ENCODE measurements at places on chromosomes 5 and 9. TPM values are rescaled to one million over a fixed set of nuclear protein-coding genes. Genes with fewer than 3 reads are reported as not detected.

DNA sequence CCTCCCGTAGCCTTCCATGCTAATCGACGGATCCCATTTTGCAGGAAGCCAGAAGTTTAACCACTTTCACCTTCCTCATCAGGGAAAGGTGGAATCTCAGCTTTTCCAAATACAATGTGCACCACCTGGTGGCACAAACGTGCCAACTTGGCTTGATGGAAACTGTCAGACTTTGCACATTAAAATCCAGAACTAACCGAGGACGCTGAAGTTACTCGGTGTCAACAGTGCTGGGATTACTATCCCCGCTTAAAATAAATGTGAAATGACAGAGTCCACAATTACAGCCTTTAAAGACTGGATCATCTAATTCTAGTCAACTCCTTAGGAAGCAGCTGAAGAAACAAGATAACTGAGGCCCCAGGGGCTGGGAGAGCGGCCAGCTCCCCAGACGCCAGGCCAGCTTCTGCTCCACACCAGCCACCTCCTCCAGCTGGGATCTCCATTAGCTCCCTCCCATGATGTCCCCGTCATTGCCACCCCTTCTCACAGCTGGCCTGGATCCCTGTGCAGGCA is 50.1 kb upstream of the RETREG1 start:
- peaks cover 3% of the 10 kb centered on the region for H3K4me1 ChIP-seq
- DNase-seq, result peak; percentile 33
- H3K36me3 ChIP-seq, result no peaks in the 10 kb centered on the region

Gene TEK
- not detected for total RNA-seq

Gene VDAC1
- total RNA-seq, result 250 TPM

DNA sequence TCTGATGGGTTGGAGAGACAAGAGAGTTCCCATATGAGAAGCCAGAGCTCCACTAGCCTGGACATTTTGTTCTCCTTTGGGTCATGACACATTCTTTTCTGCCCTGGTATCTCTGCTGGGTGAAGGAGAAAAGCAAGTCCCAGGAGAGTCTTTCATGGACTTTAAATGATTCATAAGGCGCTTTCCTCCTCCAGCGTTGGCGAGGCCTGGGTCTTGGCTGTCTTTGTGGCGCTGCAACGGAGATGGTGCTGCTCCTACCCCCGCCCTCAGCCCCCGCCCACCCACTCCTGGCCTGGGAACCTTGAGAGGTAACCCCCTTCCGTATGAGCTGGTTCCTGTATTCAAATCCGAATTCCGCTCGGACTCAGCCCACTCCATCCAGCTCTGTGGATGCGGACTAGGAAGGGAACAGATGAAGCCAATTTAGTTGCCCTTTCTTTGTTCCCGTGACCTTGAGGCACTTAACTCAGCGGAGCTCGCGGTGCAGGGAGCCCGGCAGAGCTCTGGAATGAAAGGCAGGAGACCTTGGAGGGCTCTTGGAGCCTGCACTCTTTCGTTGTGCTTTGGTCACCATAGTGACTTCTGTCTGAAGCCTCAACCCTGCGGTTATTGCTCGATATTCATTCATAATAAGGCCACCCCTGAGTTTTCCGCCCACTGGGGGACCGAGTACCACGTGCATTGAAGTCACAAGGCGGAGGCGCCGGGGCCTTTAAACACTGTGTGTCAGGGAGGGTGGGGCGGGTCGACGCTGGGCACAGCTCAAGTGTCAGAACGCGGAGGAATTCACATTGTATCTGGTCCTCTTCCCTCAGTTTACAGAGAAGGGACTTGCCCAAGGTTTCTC is 14.0 kb upstream of the PWWP2A start:
- no peak for DNase-seq
- H3K36me3 ChIP-seq, result no peaks in the 10 kb centered on the region
- H3K27ac ChIP-seq, result no peak overlapping the region
- no peaks in the 10 kb centered on the region for H3K27me3 ChIP-seq
- no peaks in the 10 kb centered on the region for H3K4me1 ChIP-seq
- no peak overlapping the region for H3K4me3 ChIP-seq

- DNase-seq, result no peak
- H3K27ac ChIP-seq, result no peak overlapping the region
- no peaks in the 10 kb centered on the region for H3K36me3 ChIP-seq
- H3K4me3 ChIP-seq, result no peak overlapping the region
Observed at GRCh38 chr9:84251921-84252320, 88.6 kb downstream of the SLC28A3 start.

Gene KIF24
- total RNA-seq, result 11.4 TPM

Gene UBLCP1
- 27.8 TPM for total RNA-seq

DNA sequence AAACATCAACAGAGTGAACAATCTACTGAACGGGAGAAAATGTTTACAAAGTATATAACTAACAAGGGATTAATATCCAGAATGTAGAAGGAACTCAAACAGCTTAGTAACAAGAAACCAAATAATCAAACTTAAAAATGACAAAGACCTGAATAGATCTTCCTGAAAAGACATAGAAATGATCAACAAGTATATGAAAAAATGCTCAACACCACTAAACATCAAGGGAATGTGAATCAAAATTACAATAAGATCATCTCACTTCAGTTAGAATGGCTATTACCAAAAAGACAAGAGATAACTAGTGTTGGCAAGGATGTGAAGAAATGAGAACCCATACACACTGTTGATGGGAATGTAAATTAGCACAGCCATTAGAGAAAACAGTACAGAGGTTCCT is 218.8 kb downstream of the MCTP1 start:
- DNase-seq, result no peak
- H3K36me3 ChIP-seq, result no peaks in the 10 kb centered on the region
- H3K27me3 ChIP-seq, result peaks cover 4% of the 10 kb centered on the region
- H3K27ac ChIP-seq, result no peak overlapping the region

GRCh38 chr5:28743025-28743715 is 1704.8 kb upstream of the CDH9 start:
- H3K27me3 ChIP-seq, result no peaks in the 10 kb centered on the region
- no peaks in the 10 kb centered on the region for H3K4me1 ChIP-seq

DNA sequence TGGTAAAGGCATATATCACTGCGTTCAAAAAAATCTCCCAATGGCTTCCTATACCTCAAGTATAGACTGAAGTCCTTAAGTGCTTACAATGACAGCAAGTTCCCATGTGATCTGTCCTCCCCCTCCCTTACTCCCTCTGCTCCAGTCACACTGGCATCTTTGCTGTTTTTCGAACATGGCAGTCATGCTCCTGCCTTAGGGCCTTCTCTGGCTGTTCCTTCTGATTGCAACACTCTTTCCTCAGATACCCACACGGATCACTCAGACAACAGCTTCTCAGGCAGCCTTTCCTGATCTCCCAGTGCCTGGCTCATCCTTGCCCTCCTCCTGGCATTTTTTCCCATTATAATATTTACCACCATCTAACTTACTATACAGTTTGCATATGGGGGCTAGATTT is 232.8 kb downstream of the ARHGEF28 start:
- DNase-seq, result no peak
- H3K27ac ChIP-seq, result no peak overlapping the region

DNA sequence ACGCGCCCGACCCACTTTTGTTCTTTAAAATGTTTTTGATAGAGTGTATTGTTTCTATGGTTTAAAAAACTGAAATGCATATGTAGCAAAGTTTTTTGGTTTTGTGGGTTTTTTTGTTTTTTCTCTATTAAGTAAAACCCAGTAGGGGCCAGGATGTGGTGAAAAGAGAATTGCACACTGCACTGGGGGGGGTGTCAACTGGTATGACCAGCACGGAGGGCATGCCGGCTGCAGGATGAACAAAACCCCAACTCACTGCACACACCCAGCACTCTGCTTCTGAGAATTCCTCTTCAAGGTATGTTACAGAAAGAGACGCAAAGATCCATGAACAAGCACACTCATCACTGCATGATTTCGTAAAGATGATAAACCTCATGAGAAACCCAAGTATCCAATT is 75.0 kb downstream of the STK10 start:
- H3K27ac ChIP-seq, result peak overlapping the region; percentile 87
- H3K36me3 ChIP-seq, result peaks cover 76% of the 10 kb centered on the region
- peaks cover 86% of the 10 kb centered on the region for H3K4me1 ChIP-seq

DNA sequence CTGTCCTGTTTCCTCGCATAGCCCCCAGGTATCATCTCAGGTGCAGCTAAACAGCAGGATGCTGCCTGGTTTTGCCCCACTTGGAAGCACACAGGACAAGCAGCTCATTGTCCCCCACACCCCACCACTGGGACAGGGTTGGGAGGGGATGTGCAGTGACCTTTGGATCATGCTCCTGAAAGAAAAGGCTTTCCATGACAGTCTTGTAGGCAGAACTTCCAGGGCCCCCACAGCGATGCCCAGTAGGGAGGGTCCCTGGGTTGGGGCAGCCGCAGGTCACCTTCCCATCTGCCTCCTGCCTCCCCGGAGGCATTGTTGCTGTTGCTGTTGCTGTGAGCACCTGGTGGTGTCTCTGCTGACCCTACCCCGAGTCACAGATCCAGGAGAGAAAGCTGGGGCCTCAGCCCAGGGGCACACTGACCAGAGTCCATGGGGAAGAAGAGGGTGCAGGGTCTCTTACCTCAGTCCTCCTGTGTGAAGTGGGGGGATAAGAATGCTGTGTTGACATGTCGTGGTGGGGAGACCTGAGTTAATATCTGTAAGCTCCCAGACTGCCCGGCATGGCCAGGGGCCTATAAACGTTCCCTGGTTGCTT is 8.5 kb downstream of the CEP72 start:
- H3K36me3 ChIP-seq, result peaks cover 37% of the 10 kb centered on the region
- H3K27ac ChIP-seq, result no peak overlapping the region
- no peak overlapping the region for H3K4me3 ChIP-seq
- DNase-seq, result no peak

Gene TMCO6
- total RNA-seq, result 36.5 TPM

DNA sequence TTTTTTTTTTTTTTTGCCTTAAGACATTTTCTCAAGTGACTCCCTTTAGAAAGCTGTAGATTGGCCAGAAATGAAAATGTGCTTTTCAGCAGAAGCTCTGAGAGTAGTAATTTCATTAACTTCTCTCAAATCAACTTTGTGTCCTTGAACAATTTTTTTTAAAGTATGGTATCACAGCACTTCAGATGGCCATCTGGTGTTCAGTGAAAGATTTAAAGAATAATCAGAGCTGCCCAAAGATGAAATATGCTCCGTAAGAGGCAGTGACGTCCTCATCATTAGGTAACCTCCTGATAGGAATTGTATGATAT is 43.0 kb upstream of the PCAT7 start:
- no peaks in the 10 kb centered on the region for H3K36me3 ChIP-seq
- no peak for DNase-seq
- no peak overlapping the region for H3K27ac ChIP-seq
- no peaks in the 10 kb centered on the region for H3K4me1 ChIP-seq
- H3K4me3 ChIP-seq, result no peak overlapping the region

DNA sequence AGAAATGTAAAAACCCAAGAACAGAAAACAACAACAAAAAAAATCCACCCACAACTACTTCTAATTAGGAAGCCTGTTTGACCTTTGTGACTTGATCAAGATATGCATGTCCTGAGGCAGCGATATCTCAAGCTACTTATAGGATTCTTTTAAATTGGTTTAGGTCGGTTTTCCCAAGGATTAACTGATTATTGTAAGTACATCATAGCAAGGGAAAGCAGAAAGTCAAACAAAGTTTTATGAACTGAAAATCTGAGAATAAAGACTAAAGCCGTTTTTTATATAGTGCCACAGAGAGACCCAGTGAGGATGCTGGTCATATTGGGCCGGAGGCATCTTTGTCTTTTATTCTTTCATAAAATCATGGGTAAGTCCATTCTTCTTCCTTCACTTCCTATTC is 72.0 kb downstream of the CD180 start:
- H3K27me3 ChIP-seq, result no peaks in the 10 kb centered on the region
- H3K36me3 ChIP-seq, result peaks cover 3% of the 10 kb centered on the region
- H3K4me1 ChIP-seq, result no peaks in the 10 kb centered on the region
- H3K27ac ChIP-seq, result no peak overlapping the region
- DNase-seq, result no peak

DNA sequence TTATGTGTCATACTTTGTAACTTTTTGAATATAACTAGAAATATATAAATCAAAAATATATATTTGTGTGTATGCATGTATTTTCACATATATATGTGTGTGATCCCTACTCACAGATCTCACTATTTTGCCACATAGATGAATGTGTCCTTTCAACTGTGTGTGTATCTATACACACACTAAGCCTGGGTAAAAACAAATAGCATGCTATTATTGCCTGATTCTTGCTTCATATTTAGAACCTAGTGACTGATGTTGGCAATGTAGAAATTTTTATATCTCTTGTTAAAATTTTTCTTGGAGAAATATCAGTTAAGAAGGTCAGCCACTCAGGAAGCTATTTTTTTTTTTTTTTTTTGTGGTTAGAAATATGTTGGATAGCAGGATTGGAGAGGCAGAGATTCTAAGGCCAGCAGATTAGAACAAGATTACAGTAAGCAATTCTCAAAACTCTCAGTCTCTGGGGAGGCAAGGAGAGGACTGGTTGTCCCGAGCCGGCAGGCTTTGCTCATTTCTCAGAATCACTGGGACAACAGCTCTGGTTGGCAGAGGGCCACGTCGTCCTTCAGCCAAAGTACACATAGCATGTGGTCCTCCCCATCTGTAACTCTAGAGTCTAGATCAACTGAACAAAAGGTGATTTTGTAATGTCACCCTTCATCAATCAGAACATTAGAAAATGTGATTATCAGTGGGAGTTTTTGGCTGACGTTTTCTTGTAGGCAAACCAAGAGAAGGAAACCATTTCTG is 19.7 kb downstream of the C6 start:
- DNase-seq, result no peak
- H3K4me3 ChIP-seq, result no peak overlapping the region
- H3K27ac ChIP-seq, result no peak overlapping the region
- no peaks in the 10 kb centered on the region for H3K36me3 ChIP-seq
- no peaks in the 10 kb centered on the region for H3K4me1 ChIP-seq

- peaks cover 4% of the 10 kb centered on the region for H3K4me1 ChIP-seq
- H3K4me3 ChIP-seq, result no peak overlapping the region
- no peak overlapping the region for H3K27ac ChIP-seq
- H3K36me3 ChIP-seq, result peaks cover 27% of the 10 kb centered on the region
- H3K27me3 ChIP-seq, result no peaks in the 10 kb centered on the region
- DNase-seq, result no peak
Observed at GRCh38 chr9:123660691-123661466, 269.0 kb downstream of the DENND1A start.

GRCh38 chr9:129490583-129491486 is 130.1 kb downstream of the C9orf50 start:
- no peak for DNase-seq
- H3K4me3 ChIP-seq, result peak overlapping the region; percentile 76
- H3K27me3 ChIP-seq, result no peaks in the 10 kb centered on the region

GRCh38 chr9:113785334-113785733 is 90.8 kb upstream of the ZNF618 start:
- no peak for DNase-seq
- H3K4me1 ChIP-seq, result no peaks in the 10 kb centered on the region
- no peak overlapping the region for H3K4me3 ChIP-seq
- peaks cover 4% of the 10 kb centered on the region for H3K27me3 ChIP-seq
- H3K27ac ChIP-seq, result no peak overlapping the region
- H3K36me3 ChIP-seq, result no peaks in the 10 kb centered on the region

Gene MLANA
- total RNA-seq, result not detected

GRCh38 chr5:143033535-143034250 is 263.5 kb downstream of the ARHGAP26 start:
- H3K27ac ChIP-seq, result no peak overlapping the region
- peaks cover 29% of the 10 kb centered on the region for H3K36me3 ChIP-seq
- no peaks in the 10 kb centered on the region for H3K27me3 ChIP-seq
- DNase-seq, result no peak
- no peak overlapping the region for H3K4me3 ChIP-seq

Gene INSYN2B
- total RNA-seq, result not detected
